ENCODE measurements at places on chromosomes 5 and 9. TPM values are rescaled to one million over a fixed set of nuclear protein-coding genes. Genes with fewer than 3 reads are reported as not detected.

DNA sequence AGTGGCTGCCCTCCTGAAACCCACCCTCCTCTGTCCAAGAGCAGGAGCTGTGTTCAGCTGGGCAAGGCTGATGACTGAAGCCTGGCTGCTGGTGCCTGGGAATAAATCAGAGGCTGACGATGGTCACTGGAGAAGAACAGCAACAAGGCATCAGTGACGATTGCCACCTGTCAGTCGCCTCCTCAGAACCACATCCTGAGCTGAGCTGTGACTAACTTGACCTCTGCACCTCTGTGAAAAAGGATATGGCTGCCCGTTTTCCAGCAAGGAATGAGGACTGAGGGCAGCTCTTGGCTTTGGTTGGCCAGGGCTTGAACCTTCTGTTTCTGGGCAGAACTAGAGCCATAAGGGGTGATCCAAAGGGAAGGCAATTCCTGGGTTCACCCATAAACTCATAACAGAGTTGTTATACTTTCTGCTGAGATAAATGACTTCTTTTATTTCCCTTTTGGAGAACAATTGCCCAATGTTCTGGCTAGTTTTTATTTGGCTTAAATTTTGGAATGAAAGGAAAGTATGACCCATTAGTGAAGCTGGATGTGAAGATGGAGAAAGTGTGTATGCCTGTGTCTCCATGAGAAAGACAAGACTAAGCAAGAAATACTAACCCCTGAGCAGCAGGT is 40.1 kb downstream of the TRIP13 start:
- no peak for DNase-seq

DNA sequence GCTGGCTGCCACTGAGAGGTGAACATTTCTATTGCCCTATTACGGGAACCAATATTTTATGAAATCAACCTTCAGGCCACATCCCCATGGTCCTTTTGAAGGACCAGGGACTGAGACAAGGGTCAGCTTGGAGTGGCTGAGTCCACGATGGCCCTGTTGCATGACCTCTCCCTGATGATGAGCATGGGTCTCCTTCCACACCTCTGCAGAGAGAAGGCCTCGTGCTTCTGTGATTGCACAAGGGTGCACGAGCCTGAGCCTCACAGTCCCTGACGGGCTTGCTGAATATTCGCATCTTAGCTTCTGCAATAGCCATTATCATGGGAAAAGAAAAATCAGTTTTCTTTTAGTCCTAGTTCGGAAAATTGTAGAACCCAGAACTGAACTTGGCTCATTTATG is 255.0 kb upstream of the IRX2 start:
- no peak for DNase-seq

Gene PAEP
- total RNA-seq = not detected

- DNase-seq = peak; percentile 36
Measured at GRCh38 chr9:130627896-130628792, 36.2 kb upstream of the PRDM12 start.

DNA sequence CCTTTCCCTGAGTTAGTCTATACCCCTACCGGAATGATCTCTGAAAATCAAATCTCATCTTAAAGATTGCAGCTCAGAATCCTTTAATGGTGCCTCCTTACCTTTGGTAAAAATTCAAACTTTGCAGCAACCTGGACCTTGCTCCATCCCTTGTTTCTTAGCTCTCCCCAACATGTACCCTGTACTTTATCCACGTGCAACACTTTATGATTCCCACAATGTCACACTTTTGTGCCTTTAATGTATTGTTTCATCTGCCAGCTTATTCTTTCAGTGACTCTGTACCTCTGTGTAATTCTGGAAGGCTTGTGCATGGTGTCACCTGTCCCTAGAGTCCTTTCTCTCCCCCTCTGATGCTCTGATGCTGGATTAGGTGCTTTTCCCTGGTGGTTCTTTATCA is 9.5 kb downstream of the ACO1 start:
- no peak for DNase-seq

Gene ASPN
- not detected for total RNA-seq

GRCh38 chr5:115033861-115034260 is 135.8 kb downstream of the TRIM36 start:
- DNase-seq = no peak

Gene CNTNAP3B
- total RNA-seq = 9.4 TPM

GRCh38 chr9:136509549-136509948 is 26.7 kb upstream of the SEC16A start:
- DNase-seq = no peak

DNA sequence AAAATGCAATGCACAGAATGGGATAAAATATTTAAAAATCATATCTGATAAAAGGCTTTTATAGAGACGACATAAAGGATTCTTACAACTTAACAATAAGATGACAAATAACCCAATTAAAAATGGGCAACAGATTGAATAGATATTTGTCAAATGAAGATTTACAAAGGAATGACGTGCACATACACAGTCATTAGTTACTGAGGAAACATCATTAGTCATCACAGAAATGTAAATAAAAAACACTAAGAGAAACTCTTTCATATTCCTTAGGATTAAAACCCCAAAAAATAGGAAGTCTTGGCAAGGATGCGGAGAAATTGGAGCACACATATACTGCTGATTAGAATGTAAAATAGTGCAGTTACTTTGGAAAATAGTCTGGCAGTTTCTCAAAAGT is 1886.0 kb upstream of the CDH6 start:
- DNase-seq = no peak

- DNase-seq = no peak
Measured at GRCh38 chr5:115796656-115797055, 19.8 kb downstream of the CDO1 start.

Gene TERT
- total RNA-seq = 5.6 TPM

- DNase-seq = no peak
Measured at GRCh38 chr5:157215514-157216167, 35.0 kb downstream of the ITK start.

GRCh38 chr5:16849181-16849580 is 86.9 kb downstream of the MYO10 start:
- no peak for DNase-seq

Gene FST
- total RNA-seq = 4.0 TPM

Gene TNFSF8
- not detected for total RNA-seq

- DNase-seq = no peak
Measured at GRCh38 chr9:106482733-106483132, 380.2 kb upstream of the ZNF462 start.

- DNase-seq = no peak
Measured at GRCh38 chr9:85202596-85202995, 533.1 kb downstream of the NTRK2 start.

GRCh38 chr9:100884518-100884917 is 144.0 kb upstream of the PLPPR1 start:
- DNase-seq = peak; percentile 10

Gene CTXN3
- not detected for total RNA-seq

GRCh38 chr5:177162379-177162778 is 28.8 kb downstream of the NSD1 start:
- no peak for DNase-seq

GRCh38 chr9:84754881-84755280 is 85.4 kb downstream of the NTRK2 start:
- no peak for DNase-seq

Gene NR2F1
- total RNA-seq = 411 TPM

DNA sequence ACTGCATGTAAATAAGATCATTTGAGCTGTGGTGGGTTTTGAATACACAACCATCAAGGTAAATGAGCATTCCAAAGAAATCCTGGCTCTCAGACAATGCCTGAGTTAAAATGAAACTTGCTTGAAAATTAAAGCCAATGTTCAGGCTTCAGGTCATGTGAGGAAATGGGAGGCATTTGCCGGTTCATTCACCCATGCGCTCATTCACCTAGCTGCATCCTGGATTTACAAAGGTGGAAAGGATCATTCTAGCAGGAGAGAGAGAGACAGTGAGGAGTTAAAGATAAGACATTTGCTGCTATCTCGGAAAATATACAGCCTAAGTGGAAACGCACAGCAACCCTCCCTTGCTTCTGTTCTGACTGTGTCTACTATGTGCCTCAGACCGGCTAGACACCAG is 143.8 kb upstream of the KLF4 start:
- no peak for DNase-seq

GRCh38 chr5:143374496-143375217 is 28.8 kb downstream of the NR3C1 start:
- no peak for DNase-seq

DNA sequence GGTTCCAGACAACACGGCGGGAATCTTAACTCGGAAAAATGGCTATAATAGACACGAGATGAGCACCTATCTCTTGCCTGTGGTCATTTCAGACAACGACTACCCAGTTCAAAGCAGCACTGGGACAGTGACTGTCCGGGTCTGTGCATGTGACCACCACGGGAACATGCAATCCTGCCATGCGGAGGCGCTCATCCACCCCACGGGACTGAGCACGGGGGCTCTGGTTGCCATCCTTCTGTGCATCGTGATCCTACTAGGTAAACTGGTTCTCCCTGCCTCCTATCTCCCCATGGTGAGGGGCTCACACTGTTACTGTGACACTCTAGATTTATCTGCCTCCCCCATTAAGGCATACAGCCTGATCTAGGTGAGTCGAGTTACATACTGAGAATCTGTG is 124.2 kb downstream of the CDH6 start:
- no peak for DNase-seq

- no peak for DNase-seq
Measured at GRCh38 chr5:6829150-6829784, 116.0 kb downstream of the TENT4A start.

DNA sequence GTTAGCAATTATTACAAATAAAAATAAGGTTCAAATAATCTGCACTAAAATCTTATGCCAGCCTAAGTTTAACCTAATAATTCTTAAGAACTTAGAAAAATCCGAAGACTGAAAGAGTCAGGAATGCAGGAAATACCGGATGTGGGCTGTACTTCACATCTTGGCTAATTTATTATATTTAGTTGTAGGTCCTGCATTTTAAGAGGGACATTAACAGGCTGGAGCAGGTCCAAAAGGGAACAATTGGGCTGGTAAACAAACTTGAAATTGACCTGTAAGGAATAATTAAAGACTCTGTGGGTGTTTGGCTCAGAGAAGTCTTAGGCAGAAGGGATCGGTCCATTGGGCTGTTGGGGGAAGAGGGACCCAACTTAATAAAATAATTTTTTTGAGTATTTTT is 18.4 kb downstream of the GLRA1 start:
- no peak for DNase-seq

DNA sequence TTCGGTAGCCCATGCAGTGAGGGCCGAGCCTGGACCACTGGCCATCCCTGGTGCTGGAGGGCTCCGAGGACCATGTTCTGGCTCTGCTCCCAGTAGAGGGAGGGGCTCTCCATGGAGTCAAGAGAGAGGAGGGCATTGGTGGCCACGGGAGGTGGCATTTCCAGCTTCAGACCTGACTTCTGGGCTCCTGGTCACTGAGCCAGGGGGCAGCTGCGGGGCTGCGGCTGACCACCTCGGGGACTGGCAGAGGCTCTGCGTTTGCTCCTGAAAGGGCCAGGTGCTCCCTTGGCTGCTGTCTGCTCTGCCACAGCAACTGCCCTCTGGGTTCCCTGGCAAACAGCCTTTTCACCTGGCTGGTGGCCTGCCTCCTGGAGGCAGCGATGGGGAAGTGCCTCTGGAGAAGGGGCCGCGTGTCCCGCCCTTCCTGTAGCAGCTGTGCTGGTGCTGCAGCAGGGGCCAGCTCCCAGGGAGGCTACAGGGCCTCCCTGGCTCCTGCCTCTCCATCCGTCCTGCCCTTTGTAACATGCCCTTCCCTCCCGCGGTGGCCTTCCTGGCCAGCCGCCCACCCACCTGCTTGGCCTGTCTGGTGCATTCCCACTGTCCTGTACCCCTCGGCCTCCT is 144.6 kb downstream of the CACNA1B start:
- DNase-seq = no peak

DNA sequence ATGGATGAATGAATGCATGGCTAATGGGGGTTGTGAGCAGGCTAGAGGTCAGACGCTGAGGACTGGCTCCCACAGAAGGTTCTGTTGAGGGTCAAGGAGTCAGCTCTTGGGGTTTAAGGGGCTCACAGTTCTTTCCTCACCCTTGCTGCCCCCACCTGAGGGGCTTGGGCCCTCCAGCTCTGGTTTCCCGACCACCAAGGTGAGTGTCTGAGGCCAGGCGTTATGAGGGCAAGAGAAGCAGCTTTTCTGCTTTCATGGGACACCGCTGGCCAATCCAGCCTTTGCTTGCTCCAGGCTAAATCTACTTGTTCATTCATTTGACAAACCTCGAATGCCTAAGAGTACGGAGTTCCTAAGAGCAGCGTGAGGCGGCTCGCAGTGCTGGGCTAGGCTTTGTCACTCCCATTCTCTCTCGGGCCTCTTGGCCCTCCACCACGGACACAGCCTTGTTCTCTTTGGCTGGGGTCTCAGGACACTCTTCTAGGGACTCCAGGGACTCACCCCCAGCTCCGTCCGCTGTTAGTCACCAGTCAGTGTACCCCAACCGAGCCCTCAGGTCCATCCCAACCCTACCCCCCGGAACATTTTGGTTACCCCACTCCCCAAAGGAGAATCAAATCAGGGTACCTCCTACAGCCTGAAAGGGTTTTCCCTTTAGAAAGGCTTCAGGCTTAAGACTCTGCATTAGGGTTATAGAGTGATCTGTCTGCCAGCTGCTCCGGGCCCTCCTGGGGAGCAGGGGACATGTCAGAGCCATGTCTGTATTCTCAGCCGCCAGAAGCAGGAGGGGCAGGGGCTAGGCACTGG is 210.1 kb upstream of the MVB12B start:
- no peak for DNase-seq

Gene SLCO6A1
- 4.4 TPM for total RNA-seq

DNA sequence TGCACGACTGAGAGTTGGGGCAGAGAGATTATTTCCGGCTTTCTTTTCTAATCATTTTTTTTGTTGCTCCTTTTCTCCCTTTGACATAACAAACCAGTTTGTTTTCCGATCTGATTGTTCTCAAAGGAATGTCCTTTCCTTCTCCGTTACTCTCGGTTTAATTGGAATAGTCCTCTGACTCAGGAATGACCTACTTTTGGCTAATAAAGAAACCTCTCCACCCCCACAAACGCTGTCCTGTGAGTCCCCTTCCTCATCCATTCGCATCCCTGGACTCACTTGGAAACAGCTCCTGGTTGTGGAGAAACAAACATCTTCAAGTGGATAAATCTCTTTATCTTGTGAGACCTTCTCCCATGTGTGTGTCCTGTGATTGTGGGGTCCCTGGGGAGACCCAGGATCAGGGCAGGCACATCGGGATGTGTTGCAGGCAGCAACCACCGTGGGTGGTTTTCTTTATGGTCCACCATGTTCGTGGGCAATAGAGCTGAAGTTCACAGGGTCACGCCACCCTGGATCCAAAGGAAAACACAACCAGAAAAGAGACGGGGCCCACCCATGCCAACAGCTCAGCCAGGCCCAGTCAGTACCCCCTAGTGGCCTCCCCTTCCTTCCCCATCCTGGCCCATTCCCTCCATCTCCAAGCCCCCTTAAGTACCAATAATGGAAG is 45.2 kb upstream of the NEK6 start:
- no peak for DNase-seq

GRCh38 chr9:6538666-6539071 is 106.9 kb downstream of the GLDC start:
- no peak for DNase-seq

DNA sequence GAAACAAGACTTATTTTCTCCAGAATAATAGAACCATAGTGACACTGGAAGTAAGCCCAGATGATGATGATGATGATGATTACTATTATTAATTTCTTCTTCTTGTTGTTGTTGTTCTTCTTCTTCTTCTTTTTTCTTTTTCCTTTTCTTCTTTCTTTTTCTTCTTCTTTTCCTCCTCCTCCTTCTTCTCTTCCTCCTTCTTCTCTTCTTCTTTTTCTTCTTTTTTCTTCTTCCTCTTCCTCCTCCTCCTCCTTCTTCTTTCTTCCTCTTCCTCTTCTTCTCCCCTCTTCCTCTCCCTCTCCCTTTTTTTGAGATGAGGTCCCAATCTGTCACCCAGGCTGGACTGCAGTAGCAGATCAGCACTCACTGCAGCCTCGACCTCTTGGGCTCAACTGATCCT is 40.5 kb upstream of the RUFY1 start:
- DNase-seq = no peak

Gene CDH9
- total RNA-seq = 0.14 TPM

Data from neural crest cell (in vitro differentiated cells).